CD4-positive, alpha-beta T cell treated with Interleukin-1 beta for 1 hour (primary cell): ENCODE measurements at places on chromosomes 2 and 18.

- no peak for DNase-seq
These were observed 486.3 kb downstream of the ARHGAP15 start for GRCh38 chr2:143615562-143615961.

DNA sequence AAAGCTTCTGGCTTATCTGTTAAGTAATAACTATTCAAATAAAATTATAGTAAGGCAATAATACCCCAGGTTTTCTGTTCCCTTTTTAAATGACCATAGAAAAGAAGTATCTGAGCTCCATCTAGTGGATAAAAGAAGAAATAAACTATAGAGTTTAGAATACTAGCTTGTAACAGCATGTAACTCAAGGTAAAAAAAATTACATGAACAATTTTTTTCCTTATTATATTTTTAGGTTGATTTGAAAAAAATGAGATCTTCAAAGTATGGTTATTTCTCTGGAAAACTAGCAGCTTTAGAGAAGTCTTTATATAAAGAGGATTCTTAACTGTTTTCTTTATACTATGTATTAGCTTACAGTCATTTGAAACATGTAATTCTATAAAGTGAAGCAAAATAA is 58.1 kb downstream of the NCKAP1 start:
- no peak for DNase-seq

- no peak for DNase-seq
These were observed 95.0 kb upstream of the RIOK3 start for GRCh38 chr18:23357996-23358594.

- DNase-seq = no peak
These were observed 4.8 kb downstream of the FAM228A start for GRCh38 chr2:24179683-24180082.

GRCh38 chr2:218962859-218963492 is 3.5 kb downstream of the CDK5R2 start:
- no peak for DNase-seq

GRCh38 chr2:43328832-43329231 is 102.4 kb upstream of the ZFP36L2 start:
- no peak for DNase-seq

- no peak for DNase-seq
These were observed 4.7 kb upstream of the PSD4 start for GRCh38 chr2:113169002-113169530.

- DNase-seq = no peak
These were observed 16.4 kb upstream of the C1QL2 start for GRCh38 chr2:119174993-119175347.

GRCh38 chr18:25705650-25706049 is 353.7 kb upstream of the ZNF521 start:
- DNase-seq = no peak

DNA sequence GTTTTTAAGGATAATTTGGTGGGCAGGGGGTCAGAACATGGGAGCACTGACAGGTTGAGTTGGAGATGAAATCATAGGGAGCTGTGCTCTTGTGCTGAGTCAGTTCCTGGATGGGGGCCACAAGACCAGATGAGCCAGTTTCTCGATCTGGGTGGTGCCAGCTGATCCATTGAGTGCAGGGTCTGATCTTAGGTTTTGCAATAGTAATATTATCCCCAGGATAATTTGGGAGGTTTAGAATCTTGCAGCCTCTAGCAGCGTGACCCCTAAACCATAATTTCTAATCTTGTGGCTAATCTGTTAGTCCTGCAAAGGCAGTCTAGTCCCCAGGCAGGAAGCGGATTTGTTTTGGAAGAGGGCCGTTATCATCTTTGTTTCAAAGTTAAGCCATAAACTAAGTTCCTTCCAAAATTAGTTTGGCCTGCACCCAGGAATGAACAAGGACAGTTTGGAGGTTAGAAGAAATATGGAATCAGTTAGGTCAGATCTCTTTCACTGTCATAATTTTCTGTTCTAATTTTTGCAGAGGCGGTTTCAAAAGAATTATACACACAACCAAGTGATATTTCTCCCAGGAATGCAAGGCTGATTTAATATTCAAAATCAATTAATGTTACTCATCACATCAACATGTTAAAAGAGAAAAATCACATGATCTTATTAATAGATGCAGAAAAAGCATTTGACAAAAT is 23.0 kb downstream of the DBI start:
- DNase-seq = no peak

DNA sequence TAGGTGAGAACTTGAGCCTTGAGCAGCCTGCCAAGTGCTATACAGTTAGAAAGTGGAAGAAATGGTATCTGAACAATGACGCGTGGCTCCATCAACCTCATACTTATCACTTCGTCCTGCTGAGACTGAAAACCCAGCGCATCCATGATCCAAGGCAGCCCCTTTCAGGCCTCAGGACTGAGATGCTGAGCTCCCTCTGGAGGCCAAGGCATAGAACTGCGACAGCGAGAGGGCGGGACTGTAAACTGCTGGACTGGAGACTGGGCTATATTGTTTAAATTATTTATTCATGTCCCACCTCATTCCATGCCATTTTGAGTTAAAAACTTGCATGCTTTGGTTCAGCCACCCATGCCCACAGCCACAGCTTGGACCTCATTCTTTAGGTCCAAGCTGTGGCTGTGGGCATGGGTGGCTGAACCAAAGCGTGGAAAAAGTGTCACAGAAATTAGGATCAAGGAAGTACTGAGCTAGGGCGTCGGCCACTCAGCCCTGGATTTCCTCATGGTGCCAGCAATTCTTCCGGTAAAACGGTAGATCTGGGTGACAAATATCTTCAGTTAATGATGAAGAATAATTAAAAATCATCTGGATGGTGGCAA is 195.5 kb downstream of the L3MBTL4 start:
- no peak for DNase-seq

DNA sequence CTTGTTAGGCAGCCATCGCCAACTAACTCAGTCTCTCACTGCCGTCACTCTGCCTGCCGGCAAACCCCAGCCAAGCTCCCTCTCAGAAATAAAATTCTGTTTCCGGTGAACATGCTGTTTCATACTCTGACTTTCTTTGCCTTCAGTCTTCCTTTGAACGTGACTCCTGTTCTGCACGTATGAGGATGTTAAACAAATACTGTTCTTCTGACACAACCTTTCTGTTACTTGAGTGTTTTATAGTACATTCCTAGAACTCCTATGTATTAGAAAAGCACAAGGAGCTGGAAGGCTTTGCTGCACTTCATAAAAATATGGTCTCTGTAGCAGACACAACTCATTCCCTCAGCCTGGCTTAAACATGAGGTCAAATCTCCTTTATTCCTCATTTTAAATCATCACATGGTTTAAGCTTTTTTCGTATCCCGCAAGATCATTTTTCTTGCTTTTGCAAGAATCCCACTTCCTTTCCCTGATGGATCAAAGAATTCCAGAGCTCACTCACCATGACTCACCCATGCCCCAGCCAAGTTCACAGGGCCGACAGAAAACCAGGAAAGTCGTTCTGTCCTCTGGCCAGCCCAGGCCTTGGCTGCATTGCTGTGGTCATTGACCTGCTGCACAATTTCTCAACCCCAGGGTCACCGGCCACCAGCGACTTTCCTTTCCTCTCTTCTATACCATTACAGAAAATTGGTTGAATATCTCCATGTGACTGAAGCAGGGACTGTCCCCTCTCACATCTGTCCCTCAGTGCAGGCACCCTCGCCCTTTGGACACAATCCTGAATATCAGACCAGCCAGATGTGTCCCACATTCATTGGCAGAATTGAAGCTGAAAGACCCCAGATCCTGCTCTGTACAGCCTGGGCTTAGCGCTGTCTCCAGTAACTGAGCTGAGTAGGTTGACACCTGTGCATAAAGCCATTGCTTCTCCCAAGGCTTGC is 183.1 kb upstream of the ARL4C start:
- DNase-seq = no peak

DNA sequence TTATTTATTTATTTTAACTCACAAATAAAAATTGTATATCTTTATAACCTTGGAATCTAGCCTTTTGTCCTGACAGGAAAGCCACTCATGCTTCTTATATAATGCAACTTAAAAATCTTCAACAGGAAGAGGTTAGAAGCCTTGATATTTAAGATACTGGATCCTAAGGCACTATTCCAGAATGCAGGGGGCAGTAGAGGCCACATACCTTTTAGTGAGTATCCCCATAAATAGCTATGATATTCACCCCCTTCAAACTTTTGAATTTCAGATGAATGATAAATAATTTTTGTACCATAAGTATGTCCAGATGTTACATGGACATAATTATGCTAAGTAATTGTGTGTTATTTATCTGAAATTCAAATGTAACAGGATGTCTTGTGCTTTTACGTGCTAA is 592.7 kb upstream of the VRK2 start:
- DNase-seq = no peak

DNA sequence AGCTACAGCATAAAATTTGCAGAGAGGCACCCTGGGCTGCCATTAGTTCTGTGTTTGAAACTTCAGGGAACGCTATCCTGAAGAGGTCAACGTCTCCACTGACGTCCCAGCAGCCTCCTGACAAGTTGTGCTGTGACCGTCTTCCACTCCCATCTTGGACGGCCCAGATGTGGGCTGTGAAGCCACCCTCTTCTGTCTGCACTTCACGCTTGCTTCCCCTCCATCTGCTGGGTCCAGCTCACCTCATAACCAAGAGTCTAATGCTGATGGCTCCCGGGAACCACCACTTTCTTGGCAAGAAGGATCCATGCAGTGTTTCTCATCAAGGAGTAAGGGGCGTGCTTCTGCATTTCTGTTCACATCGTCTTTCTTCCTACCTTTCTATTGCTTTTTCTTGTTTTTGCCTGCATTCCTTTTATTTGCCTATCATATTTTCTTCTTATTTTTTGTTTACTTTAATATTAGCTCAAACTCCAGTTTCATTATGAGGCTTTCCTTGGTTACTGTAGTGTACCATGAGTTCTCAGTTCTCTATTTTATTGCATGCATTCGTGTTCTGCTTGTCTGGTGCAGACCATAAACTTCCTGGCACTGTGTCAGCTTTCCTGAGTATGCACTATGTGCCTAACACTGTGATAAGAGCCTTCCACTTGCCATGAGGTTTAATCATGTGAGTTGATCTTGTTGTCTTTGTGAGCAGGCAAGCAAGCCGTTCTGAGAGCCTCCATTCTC is 631.8 kb upstream of the RAB6C start:
- no peak for DNase-seq

DNA sequence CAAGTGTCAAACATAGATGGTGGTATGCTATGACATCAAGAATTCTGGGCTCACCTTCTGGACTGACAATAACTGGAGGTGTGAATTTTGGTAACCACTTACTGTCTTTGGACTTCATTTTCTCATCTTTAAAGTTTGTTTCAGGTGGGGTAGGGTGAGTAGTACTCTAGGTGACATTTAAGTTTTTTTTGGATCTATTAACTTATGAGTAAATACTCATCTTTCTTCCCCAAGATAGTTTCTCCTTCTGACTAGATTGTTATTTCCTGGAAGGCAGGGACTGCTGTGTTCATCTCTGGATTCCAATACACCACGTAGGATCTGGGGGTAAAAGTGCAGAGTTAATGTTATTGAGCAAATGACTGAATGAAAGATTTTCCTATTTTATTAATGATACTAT is 55.9 kb downstream of the ICOS start:
- DNase-seq = no peak

GRCh38 chr18:47748847-47749599 is 181.4 kb downstream of the SMAD2 start:
- DNase-seq = peak; percentile 82

DNA sequence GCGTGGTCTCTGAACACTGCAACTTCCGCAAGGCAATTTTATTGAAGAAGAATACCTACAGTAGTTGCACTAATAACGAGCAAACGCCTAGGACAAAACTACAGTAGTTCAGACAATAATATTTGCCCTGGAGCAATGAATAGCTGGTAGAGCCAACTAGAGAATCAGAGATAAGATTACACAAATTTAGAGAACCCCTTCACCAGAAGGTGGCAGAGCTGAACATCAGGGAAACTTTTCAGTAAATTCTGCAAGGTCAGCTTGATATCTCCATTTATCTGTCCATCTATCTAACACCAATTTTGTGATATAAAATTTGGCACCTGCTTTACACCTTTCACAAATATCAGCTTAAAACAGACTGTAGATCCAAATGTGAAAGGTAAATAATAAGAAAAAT is 43.8 kb downstream of the CDH19 start:
- no peak for DNase-seq

DNA sequence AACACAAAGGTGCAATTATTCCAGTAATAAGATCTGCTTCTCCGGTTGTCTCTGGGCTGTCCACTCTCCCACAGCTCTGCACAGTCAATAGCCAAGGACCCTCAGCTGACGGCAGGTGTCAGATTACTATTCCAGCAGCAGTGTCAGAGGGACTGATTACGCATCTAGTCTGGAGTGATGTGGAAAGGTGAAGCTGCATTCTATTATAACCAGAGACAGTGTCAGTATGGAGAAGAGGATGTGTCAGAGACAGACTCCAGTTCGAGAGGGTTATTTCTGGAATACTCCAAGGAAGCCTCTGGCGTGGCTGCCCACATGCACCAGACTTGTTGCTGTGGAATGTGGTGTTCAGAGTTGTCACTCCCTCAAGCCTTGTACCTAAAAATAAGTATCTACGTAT is 163.6 kb upstream of the TMEM200C start:
- DNase-seq = no peak

- no peak for DNase-seq
These were observed 62.7 kb downstream of the PTRHD1 start for GRCh38 chr2:24730481-24730880.

GRCh38 chr2:178990533-178991241 is 59.2 kb downstream of the CCDC141 start:
- DNase-seq = no peak

DNA sequence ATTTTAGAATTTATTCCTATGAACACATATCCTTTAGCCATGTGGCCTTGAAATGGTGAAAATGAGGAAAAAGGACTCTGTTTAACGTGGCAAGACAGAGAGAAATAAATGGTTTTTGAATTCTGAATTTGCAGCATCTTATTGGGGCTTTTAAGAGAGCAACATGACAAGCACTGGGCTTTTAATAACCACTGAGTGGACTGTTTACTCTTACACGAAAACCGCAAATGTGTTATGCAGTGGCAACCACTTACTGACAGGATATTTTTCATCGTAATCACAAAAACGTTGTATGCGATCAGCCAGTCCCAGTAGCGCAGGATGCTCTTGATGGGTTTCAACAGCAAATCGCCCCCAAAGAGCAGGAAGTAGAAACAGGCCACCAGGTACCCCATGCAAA is 226.6 kb downstream of the NAPG start:
- no peak for DNase-seq

GRCh38 chr2:70994009-70994698 is 519 bp downstream of the TEX261 start:
- DNase-seq = peak; percentile 4
